Activated CD8-positive, alpha-beta T cell treated with anti-CD3 and anti-CD28 coated beads for 36 hours (primary cell): ENCODE measurements at places on chromosomes 4 and X.

DNA sequence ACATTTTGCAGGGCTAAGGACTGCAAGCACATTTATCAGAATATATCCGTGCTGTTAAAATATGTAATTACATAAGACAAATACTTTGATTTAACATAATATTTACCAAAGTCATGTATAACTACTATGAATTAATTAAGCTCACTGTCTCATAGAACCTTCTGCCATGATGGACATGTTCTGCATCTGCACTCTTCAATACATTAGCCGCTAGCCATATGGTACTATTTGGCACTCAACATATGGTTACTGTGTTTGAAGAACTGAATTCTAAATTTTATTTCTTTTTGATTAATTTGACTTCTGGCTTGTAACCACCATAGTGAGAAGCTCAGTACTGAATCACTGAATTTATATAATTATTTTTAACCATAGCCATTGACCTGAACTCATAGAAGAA lies 427.0 kb upstream of the TRAM1L1 start:
- no peak for DNase-seq

- DNase-seq, result no peak
These were observed 183.7 kb downstream of the FBXW7 start for GRCh38 chr4:152352215-152352614.

DNA sequence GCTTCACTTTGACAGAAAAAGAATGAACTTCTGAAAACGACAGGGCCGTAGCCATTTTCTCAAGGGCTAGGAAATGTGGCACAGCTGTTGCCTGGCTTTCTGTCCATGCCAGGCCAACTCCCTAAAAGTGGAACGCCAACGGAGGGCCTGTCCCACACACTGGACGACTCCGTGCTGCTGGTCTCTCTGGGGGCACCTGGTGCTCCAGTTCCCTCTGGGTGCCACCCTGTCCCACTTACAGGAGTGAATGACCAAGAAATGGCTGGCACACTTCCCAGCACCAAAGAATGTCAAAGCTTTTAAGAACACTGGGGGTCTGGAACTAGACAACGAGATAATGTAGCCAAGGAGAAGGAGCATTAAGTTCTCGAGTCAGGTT lies 40.9 kb downstream of the GATB start:
- no peak for DNase-seq

DNA sequence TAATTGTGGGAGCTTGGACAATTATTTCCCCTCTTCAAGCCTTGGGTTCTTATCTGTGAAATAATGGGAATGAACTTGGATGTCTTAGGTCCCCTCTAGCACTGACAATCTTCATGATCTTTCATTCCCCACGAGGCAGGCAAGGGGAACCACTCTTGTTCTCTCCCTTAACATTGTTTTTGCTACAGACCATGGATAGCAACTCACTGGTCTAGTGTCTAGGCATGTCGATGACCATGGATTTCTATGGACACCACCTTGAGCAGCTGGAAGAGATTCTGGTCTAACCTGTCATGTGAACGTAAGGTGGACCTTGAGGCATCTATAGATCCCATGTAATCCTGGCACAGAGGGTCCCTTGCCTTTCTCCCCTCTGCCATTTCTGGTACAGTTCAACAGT lies 104.1 kb upstream of the DHX15 start:
- no peak for DNase-seq

GRCh38 chrX:53194308-53194707 lies 30.7 kb downstream of the KDM5C start:
- no peak for DNase-seq

GRCh38 chrX:53918702-53919101 lies 125.6 kb downstream of the PHF8 start:
- DNase-seq, result no peak

GRCh38 chr4:58749206-58749605 lies 1639.0 kb upstream of the IGFBP7 start:
- no peak for DNase-seq

GRCh38 chr4:108193886-108194672 lies 25.3 kb upstream of the LEF1 start:
- no peak for DNase-seq

- no peak for DNase-seq
These were observed 11.9 kb downstream of the SMIM31 start for GRCh38 chr4:164765833-164766232.

DNA sequence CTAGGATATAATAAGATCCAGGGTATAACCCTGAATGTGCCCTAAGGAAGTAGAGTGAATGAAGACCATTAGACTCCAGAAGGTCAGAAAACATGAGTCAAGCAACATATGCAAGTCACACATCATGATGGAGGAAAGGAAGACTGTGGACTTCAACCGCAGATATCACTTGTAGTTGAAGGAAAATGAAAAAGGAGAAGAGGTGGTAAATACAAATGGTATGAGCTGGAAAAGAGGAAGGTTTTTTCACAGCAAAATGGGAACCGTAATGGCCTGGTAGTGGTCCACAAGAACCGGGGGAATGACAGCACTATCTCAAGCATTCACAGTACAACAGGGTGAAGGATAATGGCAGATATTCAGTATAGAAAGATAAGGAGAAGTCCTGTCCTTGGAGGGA lies 5.2 kb upstream of the SCFD2 start:
- DNase-seq, result no peak

- DNase-seq, result no peak
These were observed 70.7 kb upstream of the NFKB1 start for GRCh38 chr4:102430461-102430910.

DNA sequence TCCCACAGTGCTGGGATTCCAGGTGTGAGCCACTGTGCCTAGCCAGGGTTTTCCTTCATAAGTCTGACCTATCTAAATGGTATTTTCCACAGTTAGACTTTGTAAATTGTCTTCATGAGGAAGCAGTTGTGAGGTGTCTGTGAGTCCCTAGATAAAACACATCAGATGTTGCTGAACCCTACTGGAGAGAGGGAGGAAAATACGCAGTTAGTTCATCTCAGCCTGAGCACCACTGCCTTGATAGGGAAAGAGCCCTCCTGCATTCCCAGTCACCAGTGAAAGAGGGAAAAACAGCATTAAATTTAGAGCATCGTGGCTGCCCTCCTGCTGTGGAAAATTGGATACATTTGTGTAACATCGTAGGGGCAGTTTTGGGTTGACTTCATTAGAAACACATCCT lies 31.7 kb upstream of the CLDN34 start:
- no peak for DNase-seq

- DNase-seq, result no peak
These were observed 49.9 kb upstream of the GIMD1 start for GRCh38 chr4:106418444-106418843.

DNA sequence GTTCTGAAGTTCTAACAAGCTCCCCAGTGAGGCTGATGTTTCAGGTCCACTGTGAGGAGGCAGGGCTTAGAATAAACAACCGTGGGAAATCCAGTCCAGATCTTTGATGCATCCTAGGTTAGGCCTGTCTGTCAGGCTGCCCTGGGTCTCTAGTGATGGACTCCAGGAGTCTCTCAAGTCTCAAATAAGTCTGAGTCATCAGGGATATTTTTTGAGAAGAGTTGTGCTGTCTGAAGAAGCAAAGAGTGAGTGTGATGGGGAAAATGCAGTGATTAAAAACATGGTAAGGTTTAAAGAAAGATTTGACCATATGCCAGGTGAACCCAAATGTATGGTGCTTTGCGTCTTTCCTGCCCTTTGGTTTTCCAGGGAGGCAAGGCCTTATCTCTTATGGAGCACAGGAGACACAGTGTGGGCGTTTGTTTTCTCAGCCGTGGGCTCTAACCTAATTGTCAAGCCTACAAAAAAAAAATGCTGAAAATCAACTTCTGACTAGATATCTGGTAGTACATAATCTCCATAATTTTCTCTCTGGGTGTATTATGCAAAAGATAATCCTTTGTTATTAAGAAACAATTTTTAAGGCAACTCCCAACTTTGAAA lies 100.7 kb downstream of the PTTG2 start:
- DNase-seq, result no peak

GRCh38 chr4:120636120-120636630 lies 286.4 kb downstream of the PRDM5 start:
- peak; percentile 9 for DNase-seq

GRCh38 chr4:87093443-87094123 lies 126.8 kb downstream of the KLHL8 start:
- peak; percentile 57 for DNase-seq

- no peak for DNase-seq
These were observed 125.0 kb downstream of the AKAP4 start for GRCh38 chrX:50075630-50076339.

DNA sequence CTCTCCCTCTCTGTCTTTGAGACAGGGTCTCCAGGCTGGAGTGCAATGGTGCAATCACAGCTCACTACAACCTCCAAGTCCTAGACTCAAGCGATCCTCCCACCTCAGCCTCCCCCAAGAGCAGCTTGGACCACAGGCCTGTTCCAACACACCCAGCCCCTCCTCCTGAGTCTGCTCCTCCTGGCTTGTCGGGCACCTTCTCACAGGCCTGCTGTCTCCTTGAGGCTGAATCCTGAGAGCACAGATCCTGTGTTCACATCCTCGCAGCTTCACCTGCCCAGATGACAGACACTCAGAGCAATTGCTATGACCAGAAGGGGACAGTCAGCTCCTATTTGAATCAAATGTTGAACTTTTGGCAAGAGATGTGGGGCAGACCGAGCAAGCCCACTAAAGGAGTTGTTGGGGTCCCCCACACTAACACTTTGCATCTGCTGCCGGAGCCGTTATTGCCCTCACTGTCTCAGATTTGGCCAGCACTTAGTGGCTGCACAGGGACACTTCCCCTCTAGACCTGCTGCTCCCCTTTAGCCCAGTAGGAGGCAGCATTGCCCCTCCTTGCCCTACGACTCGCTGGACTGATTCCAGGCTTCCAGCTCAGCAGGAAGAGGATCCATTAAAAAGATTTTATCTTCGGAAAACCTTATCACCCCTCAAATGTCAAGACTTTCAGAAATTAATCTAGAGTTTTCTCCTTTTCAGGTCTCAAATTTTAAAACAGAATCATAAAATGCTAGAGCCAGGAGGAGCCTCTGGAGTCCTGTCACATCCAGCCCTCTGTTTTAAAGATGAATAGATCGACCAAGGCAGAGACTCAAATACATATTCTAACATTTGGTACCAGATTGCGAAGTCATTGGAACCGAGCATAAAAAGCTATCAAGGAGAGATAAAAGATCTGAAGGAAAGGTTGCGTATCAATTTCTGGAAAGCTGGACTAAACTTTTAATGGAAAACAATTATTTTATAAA lies 113.7 kb downstream of the USP46 start:
- DNase-seq, result peak; percentile 62

DNA sequence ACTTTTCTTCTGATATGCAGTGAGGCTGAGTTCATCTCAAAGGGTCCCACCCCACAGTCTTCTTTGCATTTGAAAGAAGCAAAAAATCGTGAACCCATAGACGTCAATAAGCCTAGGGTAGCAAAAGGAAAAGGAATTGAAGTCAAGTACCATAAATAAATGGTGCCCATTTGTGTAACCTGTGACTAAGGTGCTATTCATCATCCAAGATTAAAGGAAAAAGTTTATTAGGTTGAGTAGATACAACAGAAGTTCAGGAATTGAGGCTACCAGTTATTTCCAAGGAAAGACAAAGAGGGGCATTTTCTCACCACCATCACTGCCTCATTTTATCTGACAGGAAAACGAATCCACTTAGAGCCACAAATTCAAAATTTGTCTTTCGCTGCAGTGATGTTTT lies 18.8 kb upstream of the GRSF1 start:
- no peak for DNase-seq

DNA sequence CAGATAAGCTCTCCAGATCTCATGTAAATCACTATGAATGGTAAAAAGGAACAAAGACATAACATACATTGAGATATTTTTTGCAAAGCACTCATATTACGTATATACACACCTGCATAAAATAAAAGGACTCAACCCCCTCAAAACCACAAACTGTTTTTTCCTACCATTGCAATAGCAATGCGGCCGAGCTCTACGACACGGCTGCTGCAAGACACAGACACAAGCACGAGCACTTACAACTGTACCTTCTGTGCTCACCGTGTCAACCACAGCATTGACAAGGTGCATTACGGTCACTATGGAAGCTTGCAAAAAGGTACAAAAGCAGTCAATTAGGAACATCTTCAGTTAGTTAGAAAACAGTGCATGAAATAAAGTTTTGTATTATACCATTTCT lies 37.1 kb upstream of the MTNR1A start:
- no peak for DNase-seq

DNA sequence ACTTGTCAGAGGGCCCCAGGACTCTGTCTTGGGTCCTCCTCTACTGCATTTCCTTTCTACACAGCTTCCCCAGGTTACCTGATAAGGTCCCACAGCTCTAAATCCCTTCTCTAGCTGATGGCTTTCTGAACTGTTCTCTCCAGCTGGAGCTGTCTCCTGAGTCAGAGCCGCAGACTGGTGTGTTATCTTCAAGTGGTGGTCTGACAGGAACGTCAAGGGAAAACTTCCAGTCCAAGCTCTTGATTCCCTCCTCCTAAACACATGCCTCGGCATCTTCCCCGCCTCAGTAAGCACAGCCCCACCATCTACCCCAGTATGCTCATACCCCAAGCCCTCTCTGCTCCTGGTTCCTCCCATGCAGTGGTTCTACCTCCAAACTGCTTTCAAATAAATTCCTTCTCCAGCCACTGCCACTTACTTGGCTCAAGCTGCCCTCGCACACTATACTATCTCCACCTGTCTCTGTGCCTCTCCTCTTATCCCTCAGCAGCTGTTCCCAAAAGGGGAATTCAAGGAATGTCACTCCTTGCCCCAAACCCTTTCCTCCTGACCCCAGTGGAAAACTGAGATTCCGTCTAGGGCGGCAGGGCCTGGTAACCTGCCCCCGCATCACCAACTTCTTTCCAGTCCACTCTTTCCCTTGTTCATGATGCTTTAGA lies 17.2 kb upstream of the CENPU start:
- DNase-seq, result no peak

DNA sequence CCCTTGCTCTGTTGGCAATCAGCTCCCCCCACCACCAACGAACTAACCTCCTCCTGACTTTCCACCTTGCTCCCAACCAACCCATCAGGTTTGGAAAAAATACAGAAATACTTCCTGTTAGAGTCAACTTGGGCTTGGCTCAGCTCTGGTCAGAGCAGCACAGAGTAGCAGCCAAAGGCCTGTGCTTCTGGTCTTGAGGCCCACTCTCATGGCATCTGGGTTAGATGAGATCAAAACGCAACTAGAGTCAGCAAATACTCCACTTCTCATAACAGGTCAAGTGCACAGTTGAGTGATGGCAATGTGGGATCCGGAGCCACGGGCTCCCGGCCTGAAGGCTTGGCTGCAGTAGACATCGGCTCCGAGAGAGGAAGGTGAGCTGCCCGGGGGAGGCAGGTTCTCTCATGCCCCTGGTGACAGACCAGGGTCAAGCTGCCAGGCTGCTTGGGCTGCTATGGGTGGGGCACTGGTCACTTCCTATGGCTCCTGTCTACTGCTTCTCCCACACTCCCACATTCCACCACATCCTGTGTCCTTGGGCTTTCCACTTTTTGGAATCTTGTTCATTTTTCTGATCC lies 34.8 kb downstream of the ZNF185 start:
- no peak for DNase-seq
